ENCODE measurements at places on chromosomes 3 and 15.
A peak's percentile ranks its signal among the peaks of the same experiment; 100 is the strongest.

- DNase-seq, result no peak
Measured at GRCh38 chr3:129015388-129016105, 14.4 kb downstream of the EFCC1 start.

DNA sequence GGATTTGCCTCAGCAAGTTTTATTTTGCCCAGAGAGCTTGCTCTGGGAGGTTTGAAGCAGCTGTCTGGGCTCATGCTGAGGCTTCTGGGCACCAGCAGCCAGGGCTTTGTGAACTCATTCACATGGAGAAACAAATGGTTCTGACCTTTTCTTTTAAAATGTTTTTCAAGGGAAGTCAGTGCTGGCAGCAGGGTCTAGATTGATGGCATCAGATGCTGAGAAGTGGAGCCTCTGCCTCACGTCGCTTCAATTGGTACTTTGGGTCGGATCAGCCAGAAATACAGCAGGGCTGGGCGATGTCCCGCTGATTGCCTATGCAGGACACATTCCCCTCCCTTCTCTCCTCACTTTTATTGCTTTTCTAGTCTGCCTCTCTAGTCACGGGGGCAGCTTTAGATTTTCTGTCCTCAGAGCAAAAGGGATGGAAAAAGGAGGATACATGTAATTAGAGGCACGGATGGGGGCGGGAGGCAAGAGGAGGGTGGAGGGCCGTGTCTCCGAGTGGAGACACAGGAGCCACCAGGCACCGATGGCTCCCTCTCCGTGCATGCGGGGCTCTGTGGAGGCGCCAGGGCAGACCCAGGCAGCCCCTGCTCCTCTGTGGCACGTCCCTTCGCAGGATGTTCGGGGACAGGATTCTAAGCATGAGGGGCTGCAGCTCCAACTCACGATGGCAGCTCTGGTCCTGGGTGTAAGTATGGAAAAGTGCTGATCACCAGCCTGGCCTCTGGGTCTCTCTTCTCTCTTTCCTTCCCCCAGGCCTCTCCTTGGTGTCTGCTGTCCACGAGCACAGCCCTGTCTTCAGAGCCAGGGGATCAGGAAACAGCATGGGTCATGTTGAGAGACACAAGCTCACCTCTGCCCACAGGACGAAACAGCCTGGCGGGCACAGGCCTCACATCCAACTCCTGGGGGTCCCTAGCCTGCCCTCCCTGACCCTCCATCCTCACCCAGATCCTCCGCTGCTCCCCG, 116.1 kb downstream of the FAM43A start:
- DNase-seq, result no peak

DNA sequence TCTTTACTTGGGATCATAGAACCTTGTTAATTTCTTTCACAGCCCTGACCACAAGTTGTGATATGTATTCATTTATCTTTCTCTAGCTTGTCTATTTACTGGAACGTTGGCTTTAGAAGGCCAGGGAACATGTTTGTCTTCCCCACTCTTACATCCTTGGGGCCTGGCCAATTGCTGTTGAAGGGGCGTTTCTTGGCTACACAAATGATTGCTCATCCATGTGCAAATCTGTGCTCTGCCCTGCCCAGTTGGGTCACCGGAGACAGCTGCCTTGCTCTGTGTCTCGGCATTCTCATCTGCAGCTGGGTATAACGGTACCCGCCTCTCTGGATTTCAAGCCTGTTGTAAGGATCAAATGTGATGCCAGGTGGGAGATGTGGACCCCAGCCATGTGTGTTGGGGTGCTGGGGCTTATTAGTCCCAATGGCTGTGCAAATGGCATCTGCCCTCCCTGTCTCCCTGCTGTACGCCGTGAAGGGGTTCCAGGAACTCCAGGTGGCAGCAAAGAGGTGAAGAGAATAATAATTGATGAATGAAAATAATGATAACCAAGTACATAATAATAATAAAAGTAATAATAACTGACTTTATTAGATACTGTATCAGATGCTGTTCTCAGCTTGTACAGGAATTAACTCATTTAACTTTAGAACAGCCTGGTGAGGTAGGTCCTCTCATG, 24.0 kb upstream of the TLE3 start:
- DNase-seq, result no peak

DNA sequence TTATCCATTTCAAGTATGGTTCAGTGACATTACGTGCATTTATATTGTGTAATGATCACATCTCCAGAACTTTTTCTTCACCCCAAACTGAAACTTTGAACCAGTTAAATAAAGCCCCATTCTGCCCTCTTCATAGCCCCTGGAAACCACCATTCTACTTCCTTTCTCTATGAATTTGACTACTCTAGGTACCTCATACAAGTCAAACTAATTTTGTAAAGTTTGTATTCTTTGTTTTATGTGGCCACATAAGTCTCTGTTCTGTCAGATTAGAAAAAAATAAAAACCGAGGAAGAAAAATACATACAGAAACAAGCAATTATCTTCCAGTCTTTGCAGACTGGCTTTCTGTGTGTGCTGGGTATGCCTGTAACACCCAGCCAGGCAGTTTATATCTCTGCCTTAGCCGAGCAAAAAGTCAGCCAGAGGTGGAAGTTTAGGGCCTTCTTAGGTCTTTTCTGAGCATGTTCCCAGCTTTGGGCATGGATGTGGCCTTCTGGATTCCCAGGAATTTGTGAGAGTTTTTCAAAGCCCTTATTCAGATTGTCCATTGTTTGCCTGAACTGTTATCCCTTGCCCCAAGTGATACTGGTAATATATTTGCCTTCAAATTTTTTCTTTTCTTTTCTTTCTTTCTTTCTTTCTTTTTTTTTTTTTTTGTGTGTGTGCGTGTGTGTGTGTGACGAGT, 6.0 kb upstream of the GRAMD1C start:
- DNase-seq, result no peak

GRCh38 chr15:84616235-84616634, 15.4 kb downstream of the ZSCAN2 start:
- no peak for DNase-seq

- no peak for DNase-seq
Measured at GRCh38 chr15:65027593-65027992, 1.8 kb downstream of the MTFMT start.

GRCh38 chr3:46978985-46979944, at the start of gene NBEAL2:
Gene NBEAL2, plus strand, starts transcription at chr3:46979666. Its CDS starts 196 bp downstream, at chr3:46979862.
- peak; percentile 93 for DNase-seq

DNA sequence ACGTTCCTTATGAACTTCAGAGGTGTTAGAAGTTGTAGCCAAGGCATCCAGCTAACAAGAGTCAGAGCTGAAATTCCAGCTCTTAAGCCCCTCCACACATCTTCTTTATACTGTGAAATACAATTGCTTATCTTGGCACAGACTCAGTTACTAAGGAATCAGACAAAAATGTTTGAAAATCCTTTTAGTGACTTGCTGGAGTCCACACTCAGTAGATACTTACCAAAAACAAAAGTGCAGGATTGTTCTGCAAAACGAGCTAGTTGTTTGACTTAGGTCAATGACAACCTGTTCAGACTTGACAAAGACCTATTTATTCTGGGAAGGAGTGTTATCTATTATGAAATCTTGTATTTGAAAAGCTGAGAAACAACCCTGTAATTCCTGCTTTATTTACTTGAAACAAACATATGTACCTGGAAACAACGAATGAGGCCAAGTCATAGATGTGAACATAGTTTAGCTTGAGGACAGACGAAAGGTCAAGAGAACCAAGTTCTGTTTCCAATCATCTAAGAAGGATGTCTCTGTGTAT, 38.5 kb downstream of the B3GNT5 start:
- no peak for DNase-seq

GRCh38 chr3:47163169-47164006, 525 bp downstream of the SETD2 start:
- peak; percentile 46 for DNase-seq

- no peak for DNase-seq
Measured at GRCh38 chr15:101107625-101108460, 144.0 kb downstream of the CHSY1 start.

DNA sequence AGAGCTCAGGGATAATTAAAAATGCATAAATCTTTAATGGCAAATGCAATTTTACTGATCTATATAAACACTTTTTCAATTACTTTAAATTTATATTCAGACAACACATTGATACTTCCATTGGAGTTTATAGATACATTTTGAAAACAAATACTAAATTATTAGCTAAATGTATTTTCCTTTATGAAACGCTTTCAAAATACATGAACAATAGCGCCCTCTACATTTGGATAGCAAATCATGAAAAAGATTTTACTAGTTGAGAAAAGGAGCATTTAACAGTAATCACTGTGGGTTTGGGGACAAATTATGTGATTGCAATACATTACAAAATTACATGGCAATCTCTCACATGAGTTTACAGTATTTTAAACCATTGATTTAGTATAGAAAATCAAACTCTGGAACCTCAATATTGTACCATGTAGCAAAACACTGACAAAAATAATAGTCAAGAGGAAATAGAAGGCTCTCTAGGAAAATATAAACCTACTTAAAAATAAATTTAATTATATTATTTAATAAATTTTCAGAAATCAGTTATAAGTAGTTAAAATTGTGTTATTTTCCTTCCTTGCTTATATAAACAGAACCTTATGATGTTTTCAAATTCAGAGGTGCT, 207.9 kb downstream of the ZIC1 start:
- no peak for DNase-seq

DNA sequence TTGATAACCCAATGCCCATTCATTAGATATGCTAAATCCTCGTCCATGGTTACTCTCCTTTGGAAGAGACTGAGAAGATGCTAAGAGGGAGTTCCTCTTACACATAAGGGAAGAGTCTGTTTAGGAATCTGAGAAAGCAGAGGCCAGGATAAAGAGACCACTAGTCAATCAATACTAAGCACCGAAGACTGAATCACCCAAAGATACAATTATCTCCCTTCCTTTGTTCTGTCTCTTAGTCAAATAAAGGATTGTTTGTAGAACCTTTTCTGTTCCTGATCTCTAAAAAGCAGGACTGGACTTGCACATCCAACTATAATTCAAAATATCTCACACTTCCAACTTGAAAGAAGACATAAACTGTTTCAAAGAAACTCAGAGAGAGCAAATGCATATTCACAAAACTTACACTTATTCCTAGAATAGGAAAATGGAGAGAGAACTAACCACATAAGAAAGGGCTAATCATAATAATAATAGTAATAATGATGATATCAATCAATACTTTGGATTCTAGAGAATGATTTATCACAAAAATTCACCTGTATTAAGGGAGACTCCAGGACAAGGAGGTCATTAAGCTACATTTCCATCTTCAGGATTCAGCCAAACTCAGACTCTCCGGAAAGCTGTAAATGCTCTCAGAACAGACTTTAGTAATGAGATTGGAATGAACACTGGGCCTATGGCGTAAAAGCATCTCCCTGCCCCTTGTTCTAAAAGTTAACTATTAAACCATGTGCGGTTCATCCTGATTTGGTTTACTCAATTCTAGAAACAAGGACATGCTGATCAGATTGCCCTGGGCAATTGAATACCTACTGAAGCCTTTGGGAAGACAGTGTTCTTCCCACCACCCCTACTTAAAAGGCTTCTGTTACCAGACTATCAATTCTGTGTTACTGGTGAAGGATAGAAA, 401.5 kb downstream of the ZBTB20 start:
- no peak for DNase-seq

Measured in stimulated activated CD8-positive, alpha-beta memory T cell treated with anti-CD3 and anti-CD28 coated beads, Interleukin-7, amount 100 ng/mL, for 4 hours (primary cell).